ENCODE measurements at places on chromosomes 2 and 18.

GRCh38 chr2:188898261-188898660, 75.9 kb upstream of the COL3A1 start:
- DNase-seq, result no peak

DNA sequence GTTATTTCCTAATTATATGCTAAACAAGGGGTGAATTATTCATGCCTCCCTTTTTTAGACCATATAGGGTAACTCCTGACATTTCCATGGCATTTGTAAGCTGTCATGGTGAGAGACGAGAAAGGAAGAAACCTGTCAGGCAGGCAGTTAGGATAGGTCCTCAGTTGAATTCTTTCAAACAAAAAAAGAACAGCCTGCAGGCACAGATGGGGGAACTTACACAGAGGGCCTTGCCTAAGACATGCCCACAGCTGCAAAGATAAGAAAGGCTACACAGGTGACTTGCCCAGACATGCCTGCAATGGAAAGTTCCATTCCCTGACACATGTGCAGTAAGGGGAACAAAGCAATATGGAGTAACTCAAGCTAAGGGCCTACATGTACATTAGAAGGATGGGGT, 128.1 kb downstream of the TMEM163 start:
- DNase-seq, result no peak

- DNase-seq, result no peak
Observed at GRCh38 chr18:67219821-67220220, 296.7 kb downstream of the DSEL start.

- no peak for DNase-seq
Observed at GRCh38 chr18:55821219-55821618, 233.2 kb upstream of the TCF4 start.

GRCh38 chr18:40109252-40110049, 1845.6 kb upstream of the PIK3C3 start:
- no peak for DNase-seq

GRCh38 chr2:33086400-33087015, 139.8 kb downstream of the LTBP1 start:
- DNase-seq, result peak; percentile 24

DNA sequence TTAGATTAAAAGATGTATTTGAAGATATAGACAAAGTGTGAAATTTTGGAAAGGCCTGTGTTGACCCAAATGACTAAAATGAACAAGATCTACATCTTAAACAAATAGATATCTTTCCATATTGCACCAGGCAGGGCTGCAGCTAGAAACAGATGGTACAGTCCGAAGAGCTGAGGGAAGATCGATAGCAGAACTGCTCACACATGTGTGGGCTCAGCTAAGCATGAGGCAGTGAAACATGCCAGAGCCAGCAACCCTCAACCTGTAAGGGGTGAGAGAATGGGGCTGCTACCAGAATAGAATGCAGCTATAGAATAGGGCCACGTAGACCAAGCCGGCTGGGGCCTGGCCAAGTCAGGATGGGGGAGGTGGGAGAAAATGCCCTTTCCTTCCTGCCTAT, 87.8 kb downstream of the SLC5A7 start:
- no peak for DNase-seq

DNA sequence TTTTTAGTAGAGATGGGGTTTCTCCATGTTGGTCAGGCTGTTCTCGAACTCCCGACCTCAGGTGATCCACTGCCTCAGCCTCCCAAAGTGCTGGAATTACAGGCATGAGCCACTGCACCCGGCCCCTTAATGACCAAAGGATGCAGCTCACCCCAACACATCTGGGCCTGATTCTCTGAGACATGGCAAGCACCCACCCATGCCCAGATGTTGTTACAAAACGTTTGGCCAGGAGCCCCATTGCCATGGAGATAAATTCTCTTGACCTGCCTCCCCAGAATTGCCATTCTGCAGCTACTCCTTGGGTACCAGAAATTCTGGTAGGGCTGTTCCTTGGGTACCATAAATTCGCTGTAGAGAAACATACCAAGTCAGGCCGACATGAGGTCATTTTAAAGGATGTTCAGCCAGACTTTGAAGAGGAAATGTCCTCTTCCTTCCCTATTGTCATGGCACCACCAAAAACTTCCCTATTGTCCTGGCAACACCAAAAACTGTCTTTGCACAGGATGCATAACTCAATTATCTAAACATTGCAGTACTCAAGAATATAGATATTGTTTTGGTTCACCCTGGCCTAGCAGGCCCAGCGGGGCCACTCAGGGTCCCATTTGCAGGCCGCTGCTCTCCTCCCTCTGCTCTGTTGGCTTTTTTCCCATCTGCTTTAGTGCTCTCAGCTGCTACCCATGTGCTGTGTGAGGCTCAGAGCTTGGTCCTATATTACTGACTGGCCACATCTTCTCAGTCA, 160.9 kb upstream of the TTC39C start:
- DNase-seq, result no peak

DNA sequence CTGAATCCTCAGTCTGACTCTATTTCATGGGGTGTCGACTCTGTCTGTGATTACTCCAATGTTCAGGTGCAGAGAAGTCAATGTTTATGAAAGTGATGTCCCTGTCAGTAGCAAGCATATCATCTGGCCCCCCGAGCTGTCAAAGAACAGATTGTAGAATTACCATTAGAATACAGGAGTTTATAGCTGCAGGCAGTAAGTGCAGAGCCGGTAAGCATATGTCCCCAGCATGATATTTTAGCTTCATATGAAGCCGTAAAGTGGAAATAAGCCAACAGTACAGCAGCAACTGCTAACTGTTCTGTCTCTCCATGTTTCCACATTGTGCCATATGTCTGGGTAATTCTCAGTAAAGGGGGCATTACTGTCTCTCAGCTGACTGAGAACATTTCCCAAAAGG, 541.8 kb downstream of the SOX11 start:
- DNase-seq, result no peak

- DNase-seq, result no peak
Observed at GRCh38 chr2:1808981-1809422, 64.7 kb upstream of the PXDN start.

DNA sequence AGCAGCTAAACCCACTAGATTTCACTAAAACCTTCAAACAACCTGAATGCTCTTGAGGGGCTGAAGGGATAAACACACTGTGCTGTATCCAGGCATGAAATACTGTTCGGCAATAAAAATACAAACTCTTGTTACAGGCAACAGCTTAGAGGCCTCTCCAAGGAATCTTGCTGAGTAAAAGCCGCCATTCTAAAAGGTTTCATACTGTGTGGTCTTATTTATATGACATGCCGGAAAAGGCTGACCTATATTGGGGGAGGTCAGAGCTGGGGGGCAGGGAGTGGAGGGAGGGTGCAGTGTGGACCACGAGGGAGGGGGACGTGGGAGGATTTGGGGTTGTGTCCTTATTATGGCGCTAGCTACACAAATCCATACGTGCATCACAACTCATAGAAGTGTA, 136.2 kb downstream of the MBP start:
- no peak for DNase-seq

DNA sequence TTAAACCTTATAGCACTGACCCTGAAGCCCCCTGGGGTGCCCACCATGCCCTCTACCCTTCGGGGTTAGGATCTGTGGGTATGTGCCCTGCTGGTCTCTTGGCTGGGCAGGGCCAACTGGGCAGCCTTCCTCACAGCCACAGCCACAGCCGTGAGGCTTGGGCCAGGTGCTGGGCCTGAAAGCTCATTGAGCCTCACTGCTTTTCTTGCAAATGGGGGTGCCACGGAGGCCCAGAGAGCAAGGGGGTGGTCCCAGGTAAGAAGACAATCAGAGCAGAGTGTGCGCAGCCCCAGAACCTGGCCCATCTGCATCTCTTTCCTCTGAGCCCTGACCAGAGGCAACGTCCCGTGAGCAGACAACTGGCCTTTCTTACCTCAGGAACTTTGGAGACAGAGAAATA, 34.7 kb downstream of the KCNF1 start:
- no peak for DNase-seq

- peak; percentile 38 for DNase-seq
Observed at GRCh38 chr2:25521665-25522387, 151.6 kb downstream of the DTNB start.

- DNase-seq, result no peak
Observed at GRCh38 chr2:226446406-226447001, 353.1 kb downstream of the IRS1 start.

GRCh38 chr2:83022631-83023210, 1436.4 kb downstream of the SUCLG1 start:
- no peak for DNase-seq

GRCh38 chr2:168574856-168575630, 119.0 kb downstream of the CERS6 start:
- DNase-seq, result no peak

DNA sequence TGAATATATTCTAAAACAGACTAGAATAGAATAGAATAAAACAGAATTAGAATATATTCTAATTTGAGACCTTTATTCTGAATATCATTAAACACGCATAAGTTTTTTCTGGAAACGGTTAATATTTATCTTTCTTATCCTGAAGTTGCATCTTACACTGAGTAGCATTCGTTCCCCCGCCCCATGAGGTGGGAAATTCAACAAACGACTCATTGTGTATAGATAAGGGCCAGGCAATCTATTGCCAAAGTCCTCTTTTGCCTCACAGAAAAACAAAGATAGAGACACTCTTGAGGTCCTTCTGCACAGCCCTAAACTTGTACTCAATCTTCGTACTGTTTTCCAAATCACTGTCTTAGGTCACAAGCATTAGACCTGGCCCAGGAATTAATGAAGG, 98.1 kb downstream of the COL6A3 start:
- no peak for DNase-seq

- no peak for DNase-seq
Observed at GRCh38 chr2:170505631-170506275, 209.4 kb upstream of the SP5 start.

DNA sequence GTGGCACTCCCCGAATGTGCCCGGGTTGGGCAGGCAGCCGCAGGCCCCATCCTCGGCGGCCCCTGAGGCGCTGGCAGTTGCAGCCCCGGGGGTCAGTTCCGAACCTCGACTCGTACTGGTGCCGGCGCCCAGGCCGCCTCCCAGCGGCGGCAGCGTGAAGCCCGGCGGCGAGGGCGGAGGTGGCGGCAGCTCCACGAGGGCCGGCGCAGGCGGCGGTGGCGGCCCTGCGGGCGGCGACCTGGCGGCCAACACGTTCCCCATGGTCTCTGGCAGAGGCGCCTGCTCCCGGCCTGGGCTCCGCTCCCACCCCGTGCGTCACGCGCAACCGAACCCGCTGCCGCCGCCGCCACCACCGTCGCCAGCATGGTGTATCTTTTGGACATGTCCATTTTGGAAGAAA, 196.3 kb downstream of the CCDC74A start:
- no peak for DNase-seq

DNA sequence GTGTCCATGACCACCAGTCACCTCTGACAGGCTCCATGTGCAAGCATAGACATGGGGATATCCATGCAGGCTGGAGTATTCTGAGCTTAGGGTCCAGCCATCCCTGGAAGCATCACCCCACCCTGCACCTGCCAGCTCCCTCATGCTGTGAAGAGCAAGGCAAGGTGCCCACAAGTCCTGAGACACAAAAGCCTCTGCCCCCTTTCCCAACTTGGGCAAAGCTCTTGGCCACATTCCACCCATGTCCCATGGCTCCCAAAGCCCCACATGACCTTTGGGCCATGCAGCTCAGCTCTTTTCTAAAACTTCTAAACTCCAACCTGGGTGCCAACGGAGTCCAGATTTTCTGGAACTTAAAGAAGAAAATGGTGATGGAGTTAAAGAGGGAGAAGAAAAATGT, 99.8 kb upstream of the SH3BP4 start:
- DNase-seq, result no peak

GRCh38 chr2:26462511-26463243, 15.2 kb downstream of the OTOF start:
- peak; percentile 75 for DNase-seq

DNA sequence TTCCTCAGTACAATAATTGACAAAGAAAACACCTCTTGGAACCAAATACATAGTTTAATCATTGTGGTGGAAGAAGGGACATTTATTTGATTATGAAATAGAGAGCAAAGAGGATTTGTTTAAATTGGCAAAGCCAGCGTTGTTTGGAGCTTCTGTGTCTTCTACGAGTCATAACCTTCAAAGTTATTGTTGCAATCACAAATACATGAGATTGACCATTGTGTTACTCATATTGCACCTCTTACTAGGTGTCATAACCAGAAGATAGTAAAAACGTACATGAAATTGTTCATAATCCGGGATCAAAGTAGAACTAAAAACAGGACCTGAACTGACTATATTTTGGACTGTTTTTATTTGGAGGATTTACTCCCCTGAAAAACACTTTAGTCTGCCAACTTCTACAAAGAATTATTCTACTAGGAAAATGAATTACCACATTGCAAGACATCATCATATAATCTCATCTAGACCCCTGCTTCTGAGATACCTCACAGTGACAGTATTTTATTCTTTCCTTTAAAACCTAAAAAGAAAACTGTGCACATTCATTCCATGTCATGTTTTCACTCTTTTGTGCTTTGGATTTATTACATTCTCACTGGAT, 151.7 kb upstream of the KLF7 start:
- no peak for DNase-seq

DNA sequence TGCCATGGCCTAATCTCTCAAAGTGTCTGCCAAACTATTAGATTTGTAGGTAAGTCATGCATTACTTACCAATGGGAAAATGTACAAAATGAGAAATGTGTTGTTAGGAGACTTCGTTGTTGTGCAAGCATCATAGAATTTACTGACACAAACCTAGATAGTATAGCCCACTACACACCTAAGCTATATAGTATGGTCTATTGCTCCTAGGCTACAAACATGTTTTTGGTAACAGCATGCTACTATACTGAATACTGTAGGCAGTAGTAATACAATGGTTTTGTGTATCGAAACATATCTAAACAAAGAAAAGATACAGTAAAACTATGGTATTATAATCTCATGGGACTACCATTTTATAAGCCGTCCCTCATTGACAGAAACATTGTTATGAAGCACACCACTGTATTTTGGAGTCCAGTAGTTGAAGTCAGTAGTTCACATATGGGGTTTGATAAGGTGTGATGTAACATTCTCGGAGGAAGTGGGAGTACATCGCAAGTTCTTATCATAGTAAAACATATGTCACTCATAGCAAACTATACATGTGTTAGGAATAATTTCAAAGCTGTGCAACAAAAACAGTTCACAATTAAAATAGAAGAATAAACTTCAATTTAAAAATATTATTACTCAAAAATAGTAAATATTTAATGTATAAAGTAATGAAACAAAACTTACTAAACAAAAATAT, 12.0 kb upstream of the GTF2A1L start:
- DNase-seq, result no peak

GRCh38 chr18:78830161-78830560, 149.5 kb upstream of the SALL3 start:
- no peak for DNase-seq

- DNase-seq, result no peak
Observed at GRCh38 chr2:143071185-143071876, 57.9 kb upstream of the ARHGAP15 start.
